CMK (cell line): ENCODE measurements at places on chromosomes 16 and 17.

GRCh38 chr16:50246299-50247122 is 19.8 kb upstream of the ADCY7 start:
- no peak for DNase-seq

GRCh38 chr17:4492721-4493561 is 5.7 kb upstream of the SPNS2 start:
- no peak for DNase-seq

DNA sequence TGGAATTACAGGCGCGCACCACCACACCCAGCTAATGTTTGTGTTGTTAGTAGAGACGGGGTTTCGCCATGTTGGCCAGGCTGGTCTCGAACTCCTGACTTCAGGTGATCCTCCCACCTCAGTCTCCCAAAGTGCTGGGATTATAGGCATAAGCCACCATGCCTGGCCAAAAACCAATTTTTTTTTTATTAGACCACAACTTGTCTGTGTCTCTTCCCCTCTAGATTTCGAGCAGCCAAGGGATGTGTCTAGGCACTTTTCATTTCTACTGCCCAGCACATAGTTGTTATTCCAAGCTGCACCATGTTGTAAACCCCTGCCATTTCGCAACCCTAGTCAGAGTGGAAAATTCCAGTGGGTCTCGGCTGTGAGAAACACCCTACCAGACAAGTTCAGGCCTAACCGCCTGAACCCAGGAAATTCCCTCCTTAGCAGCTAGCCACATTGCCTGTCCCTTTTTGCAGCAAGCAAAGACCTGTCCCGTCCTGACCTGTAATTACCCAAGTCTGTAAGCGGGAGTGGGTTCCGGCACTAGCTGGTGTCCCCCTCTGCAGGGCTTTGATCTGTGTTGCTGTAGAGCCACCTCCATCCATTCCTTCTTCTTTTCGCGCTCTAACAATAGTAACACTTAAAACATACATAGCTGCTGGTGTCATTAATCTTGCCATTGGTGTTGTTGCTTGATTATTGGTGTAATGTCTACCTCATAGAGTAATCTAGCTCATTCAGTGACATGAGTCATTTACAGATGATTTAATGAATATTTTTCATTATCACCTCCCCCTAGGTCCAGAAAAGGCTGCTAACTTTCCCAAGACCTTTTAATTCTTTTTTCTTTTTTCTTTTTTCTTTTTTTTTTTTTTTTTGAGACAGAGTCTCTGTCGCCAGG is 77.3 kb upstream of the ATF7IP2 start:
- no peak for DNase-seq

GRCh38 chr17:48618256-48618896 is 3.3 kb upstream of the HOXB8 start:
- DNase-seq: peak; percentile 49

GRCh38 chr16:53090591-53091411 is 36.0 kb downstream of the CHD9 start:
- peak; percentile 82 for DNase-seq

- no peak for DNase-seq
Measured at GRCh38 chr17:41523787-41524186, 4.3 kb downstream of the KRT19 start.

- DNase-seq: no peak
Measured at GRCh38 chr17:21573961-21574610, 118.2 kb upstream of the KCNJ18 start.

DNA sequence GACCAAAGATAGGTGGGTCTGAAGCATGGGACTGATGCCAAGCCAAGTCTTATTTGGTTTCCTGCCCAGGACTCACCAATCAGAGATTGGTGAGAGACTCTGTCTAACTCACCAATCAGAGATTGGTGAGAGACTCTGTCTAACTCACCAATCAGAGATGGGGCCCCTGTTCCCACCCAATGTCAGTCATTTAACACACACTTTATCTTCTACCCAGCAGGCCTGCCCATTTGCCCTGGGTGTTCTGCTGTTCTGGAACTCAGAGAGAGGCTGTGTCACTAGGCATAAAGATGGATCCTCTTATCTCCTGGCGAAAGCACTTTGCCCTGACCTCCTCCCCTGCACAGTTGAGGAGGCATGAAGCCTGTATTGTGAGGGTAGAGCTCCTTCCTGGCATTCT is 5.4 kb upstream of the RHOT1 start:
- DNase-seq: no peak

DNA sequence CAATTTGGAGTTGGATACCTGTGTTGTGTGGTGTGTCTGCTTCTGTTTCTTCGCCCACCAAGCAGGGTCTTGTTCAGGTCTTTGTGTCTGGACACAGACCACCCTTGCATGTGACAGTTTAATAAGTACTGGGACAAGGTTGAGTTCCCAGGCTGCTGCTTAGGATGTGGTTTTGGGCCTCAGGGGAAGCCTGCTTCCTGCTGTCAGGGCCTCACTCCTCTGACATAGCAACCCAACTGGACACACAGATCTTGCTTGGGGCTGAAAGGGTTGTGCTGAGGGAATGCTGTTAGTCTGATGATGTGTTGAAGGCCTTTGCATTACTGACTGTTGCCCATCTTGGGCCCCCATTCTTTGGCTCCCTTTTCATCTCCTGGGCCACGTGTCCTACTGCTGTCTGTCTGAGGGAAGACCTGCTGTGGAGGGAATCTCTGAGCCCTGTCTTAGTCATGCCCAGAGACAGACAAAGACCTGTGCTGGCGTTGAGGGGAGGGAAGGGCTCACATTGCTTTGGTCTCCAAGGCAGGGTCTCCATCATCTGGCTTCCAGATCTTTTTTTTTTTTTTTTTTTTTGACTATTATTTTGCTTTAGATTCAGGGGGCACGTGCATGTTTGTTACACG is 4.7 kb upstream of the TGFB1I1 start:
- no peak for DNase-seq

GRCh38 chr17:17671369-17672129 is 9.7 kb upstream of the RAI1 start:
- DNase-seq: no peak

DNA sequence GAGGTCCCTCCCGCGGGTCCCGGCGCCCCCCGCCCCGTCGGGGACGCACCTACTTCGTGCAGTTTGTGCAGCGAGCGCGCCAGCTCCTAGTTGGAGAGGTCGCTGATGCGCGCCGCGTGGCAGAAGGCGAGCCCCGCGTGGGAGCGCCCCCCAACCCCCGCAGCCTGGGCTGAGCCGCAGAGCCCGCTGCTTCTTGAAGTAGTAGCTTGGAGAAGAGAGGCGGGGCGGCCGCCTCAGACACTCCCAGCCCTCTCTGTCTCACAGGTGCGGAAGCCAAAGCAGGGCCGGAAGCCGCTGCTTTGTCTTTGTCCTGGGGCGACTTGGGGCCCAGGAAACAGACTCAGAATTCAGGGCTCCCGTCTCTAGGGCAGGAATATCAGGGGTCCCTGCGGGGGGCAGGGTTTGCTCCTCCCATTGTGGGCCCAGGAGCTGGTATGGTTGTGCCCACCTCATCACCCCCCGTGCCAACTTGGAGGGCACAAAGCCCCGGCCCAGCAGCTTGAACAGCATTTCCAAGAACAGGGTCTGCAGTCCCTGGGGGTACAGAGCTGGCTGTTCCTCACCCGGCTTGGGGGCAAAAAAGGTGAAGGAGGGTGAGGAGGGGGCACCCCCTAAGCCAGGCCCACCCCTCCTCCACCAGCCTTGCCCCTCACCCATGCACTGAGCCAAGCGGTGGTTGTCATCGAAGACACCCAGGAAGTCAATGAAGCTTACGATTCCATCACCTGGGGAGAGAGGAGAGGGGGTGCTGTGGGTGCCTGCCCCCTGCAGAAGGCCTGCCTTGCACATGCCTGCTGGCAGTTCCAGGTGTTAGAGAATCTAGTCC is 13.5 kb downstream of the SPATA32 start:
- no peak for DNase-seq

- DNase-seq: no peak
Measured at GRCh38 chr17:82429824-82430223, 11.4 kb upstream of the OGFOD3 start.

- DNase-seq: no peak
Measured at GRCh38 chr16:89114159-89114981, 20.7 kb downstream of the ACSF3 start.

DNA sequence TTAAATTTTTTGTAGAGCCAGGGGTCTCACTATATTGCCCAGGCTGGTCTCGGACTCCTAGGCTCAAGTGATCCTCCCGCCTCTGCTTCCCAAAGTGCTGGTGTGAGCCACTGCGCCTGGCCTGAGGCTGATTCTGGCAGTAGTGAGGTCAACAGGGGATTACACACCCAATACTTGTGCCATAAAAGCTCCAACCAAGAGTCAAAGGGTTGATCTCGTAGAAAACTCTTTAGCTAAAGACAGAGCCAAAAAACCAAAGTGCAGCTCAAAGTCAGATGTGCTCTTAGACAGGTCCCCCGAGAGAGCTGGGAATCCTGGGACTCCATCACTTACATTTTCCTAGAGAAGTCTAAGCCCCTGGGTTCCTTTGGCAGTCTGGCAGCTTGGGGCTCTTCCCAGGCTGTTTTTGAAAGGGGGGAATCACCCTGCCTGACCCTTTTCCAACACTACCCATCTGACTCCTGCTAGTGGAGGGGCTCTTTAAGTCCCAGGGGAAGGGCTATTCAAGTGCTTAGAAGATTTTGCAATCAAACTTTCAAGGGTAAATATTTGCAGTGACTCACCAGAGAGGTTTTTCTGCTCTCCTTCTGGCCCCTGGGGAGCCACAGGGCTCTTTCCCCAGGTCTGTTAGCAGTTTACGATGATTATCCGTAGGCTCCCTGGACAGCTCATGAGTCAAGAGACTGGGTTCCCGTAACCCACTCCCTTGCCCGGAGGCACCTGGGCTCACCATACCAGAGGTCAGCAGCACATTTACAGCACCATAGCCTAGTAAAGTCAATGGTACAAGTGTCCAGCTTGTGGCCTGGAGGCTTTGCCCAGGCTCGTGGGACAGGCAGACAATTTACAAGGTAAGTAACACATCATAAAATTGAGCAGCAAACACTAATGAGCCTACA is 408.7 kb downstream of the SLC39A11 start:
- no peak for DNase-seq

DNA sequence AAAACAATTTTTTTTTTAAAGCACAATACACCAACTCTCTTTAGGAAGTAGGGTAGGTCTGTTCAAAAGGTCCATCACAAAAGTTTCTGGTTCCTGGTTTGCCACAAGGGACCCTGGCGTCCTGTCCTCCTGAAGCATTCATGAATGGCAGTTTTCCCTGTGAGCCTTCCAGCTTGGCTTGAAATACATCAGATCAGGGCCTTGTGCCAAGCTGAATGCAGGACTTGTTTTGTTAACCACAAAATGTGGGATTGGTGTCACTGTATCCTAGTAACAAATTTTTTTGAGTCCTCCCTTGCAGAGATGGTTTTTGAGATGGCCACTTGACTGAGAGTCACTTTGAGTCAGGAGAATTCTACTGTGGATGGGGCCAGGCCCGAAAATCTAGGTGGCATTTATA is 3.9 kb downstream of the GNAO1 start:
- no peak for DNase-seq

DNA sequence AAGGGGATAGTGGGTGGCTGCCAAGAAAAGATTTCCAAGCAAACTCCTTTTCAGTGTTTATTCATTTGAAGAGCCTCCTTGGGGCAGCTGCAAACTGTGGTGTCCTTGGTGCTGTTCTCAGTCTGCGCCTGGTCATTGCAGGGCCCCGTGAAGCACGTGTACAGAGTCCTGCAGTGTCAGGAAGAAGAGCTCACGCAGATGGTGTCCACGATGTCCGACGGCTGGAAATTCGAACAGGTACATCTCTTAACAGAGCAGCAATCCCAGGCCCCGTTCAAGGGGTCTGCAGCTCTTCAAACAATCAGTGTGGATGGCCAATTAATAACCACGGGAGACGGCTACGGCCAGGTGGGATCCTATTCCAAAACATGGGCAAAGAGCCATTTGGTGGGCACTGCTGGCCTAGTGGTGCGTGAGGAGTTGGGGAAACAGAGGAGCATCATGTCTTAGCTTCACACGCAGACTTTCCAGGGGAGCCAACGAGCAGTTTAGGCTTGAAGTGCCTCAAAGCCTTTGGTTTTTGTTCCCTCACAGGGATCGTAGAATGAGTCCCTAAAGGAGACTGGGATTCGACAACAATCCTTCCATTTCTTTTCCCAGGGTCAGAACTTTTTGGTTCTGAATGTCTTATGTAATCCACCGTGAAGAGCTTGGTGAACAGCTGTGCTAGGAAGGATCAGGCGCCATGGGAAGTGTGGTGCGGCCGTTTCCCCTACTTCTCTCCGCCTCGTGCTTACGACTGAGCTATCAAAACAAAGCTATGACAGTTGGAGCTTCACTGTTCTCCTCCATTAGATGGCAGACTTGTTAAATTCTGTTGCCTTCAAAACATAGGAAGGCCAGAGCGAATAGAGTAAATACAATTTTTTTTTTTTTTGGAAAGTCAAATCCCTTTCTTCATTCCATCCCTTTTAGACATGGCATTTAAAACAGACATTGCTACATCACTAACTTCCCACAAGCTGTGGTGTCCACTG is 12.6 kb downstream of the KCTD2 start:
- no peak for DNase-seq
